Pancreas (tissue), 10 donors: ENCODE measurements at places on chromosomes 13 and 19. TPM values are rescaled to one million over a fixed set of nuclear protein-coding genes. Genes with fewer than 3 reads are reported as not detected.

GRCh38 chr19:318509-318774 lies 26.2 kb downstream of the MIER2 start:
- DNase-seq = no peak
- H3K27me3 ChIP-seq = no peaks in the 10 kb centered on the region
- H3K4me1 ChIP-seq = no peaks in the 10 kb centered on the region
- H3K36me3 ChIP-seq = peaks cover 6% of the 10 kb centered on the region
- no peak overlapping the region for H3K27ac ChIP-seq

Gene FUT3
- total RNA-seq = 4.9 TPM

- no peaks in the 10 kb centered on the region for H3K27me3 ChIP-seq
- H3K4me1 ChIP-seq = no peaks in the 10 kb centered on the region
- peak; percentile 63 for DNase-seq
- peaks cover 49% of the 10 kb centered on the region for H3K36me3 ChIP-seq
- no peak overlapping the region for H3K4me3 ChIP-seq
- no peak overlapping the region for H3K27ac ChIP-seq
These were observed 17.5 kb downstream of the TMED1 start for GRCh38 chr19:10818301-10819123.

Gene SRRM5
- total RNA-seq = 0.23 TPM

- DNase-seq = no peak
- H3K36me3 ChIP-seq = no peaks in the 10 kb centered on the region
- H3K27me3 ChIP-seq = no peaks in the 10 kb centered on the region
- H3K27ac ChIP-seq = no peak overlapping the region
- no peaks in the 10 kb centered on the region for H3K4me1 ChIP-seq
- H3K4me3 ChIP-seq = no peak overlapping the region
These were observed 99.6 kb upstream of the MBNL2 start for GRCh38 chr13:97122381-97122996.

DNA sequence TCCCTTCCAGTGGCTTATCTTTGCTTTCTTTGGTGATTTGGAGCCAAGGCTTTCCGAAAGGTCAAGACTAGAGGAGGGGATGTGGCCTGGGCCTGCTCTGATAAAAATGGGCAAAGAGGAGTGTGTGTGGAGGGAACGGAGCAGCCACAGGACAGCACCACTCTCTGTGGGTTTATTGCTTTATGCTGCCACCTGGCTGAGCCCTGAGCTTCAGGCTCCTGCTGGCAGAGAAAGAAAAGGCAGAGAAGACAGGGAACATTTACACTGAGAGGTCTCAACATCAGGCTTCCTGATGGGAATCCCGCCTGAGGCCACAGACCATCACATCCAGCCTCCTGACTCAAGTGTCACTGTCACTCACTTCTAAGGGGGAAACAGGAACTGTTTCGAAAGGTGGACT lies 9.2 kb upstream of the GSX1 start:
- H3K27ac ChIP-seq = no peak overlapping the region
- H3K36me3 ChIP-seq = no peaks in the 10 kb centered on the region
- no peak for DNase-seq
- H3K4me1 ChIP-seq = no peaks in the 10 kb centered on the region

DNA sequence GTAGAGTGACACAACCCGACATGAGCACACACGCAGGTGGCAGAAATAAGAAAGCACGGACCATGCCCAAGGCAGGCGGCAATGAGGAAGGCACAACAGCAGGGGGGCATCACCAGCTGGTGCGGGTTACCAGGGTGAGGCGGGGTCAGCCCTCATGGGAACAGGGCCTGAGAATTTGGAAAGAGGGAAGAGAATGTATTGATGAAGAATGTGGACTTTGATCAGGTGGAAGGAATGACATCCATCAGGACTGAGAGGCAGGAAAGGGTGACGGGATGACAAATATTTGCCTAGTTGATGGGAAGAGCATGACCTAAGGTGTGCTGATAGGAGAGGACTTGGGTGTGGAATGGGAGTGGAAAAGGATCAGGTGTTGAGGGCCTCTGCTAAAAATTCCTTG lies 177.5 kb downstream of the ABCC4 start:
- peaks cover 10% of the 10 kb centered on the region for H3K4me1 ChIP-seq
- H3K4me3 ChIP-seq = no peak overlapping the region
- no peak overlapping the region for H3K27ac ChIP-seq

GRCh38 chr19:4054441-4055208 lies 12.1 kb downstream of the ZBTB7A start:
- peaks cover 13% of the 10 kb centered on the region for H3K36me3 ChIP-seq
- no peak overlapping the region for H3K27ac ChIP-seq
- peak; percentile 6 for DNase-seq

- peaks cover 6% of the 10 kb centered on the region for H3K4me1 ChIP-seq
- no peak for DNase-seq
- no peaks in the 10 kb centered on the region for H3K36me3 ChIP-seq
These were observed 16.8 kb downstream of the NRTN start for GRCh38 chr19:5821521-5822180.

DNA sequence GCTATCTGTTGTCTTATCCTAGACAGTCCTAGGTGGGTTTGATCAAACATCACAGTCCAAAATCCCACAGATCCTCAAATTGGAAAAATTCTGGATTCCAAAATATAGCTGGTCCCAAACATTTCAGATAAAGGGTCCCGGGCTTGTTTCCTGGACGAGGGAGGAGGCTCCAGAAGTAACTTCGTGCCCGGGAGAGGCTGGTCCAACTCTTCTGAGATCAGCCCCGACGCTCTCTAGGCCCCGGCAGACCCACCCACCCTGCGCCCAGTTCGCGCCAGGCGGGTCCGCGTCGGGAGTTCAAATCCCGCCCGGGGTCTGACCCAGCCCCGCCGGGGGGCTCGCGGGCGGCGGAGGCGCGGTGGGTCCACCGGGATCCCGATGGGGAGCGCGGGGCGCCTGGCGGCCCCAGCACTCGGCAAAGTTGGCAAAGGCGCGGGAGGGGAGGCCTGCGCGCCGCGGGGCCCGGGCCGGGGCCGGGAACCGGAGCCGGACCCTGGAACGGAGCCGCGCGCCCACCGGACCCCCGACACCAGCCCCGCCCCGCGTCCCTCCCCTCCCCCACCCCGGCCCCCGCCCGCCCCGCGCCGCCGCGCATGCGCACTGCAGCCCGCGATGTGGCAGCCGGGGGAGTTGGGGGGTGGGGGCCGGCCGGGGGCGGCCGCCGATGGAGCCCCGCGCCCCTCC lies 513 bp downstream of the MIER2 start:
- H3K4me3 ChIP-seq = peak overlapping the region; percentile 57
- no peak for DNase-seq
- peaks cover 7% of the 10 kb centered on the region for H3K4me1 ChIP-seq

Gene OLFM4
- 45.2 TPM for total RNA-seq

DNA sequence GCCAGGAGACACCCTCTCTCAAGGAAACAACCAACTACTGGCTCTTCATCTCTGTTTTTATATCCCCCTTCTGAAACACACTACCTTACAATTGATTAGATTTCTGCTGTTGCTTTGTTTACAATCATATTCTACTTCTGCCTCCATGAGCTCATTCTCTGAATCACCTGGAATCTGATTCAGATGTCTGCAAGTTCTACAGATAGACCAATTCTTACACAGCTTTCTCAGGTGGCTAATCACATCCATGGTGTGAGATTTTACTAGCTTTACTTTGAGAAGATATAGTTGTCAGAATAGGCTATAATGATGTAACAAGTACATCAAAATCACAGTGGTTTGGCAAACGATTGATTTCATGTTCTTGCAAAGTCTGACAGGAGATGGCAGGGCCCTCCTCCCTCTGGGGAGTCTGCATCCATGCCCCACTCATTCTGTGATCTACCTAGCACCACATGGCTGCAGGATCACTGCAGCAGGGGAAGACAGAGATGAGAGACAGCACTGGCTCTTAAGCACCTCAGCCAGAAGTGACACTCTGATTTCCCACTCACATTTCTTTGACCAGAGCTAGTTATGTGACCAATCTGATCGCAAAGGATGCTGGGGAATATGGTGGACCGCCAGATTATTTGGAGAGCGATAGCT lies 243.7 kb downstream of the FOXO1 start:
- no peak overlapping the region for H3K27ac ChIP-seq
- no peak for DNase-seq
- no peaks in the 10 kb centered on the region for H3K36me3 ChIP-seq
- H3K27me3 ChIP-seq = no peaks in the 10 kb centered on the region
- H3K4me3 ChIP-seq = no peak overlapping the region

DNA sequence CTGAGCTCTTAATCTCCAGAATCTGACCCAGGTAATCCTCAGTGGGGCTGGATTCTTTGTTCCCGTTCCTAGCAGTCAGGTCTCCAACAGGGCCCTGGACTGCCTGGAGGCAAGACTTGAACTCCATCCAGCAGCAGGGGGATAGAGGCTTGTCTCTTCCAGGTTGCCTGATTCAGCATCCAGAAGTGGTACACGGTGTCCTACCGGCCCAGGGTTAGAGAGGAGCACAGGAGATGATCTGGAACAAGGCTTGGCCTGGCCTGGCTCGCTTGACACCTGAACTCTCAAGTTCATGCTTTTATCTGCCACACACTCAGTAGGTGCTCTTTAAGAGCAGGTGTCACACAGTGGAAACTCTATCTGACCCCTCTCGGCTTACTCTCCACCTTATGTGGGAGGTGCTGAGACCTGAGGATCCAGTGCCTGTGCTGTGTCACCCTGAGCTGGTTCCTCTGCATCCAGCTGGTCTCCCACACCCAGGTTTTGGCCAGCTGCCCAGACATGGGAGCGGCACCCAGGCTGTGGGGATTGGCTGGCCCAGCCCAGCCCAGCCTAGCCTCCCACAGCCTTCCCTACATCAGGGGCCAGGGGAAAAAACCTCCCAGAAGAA lies at the start of gene CYP4F3:
CYP4F3 (plus strand) TSS at position 604 of the 610 bp plus-strand sequence. CDS start 519 bp downstream, outside the sequence.
- no peaks in the 10 kb centered on the region for H3K27me3 ChIP-seq
- H3K27ac ChIP-seq = peak within 1 kb of the TSS; percentile 10
- no peaks in the 10 kb centered on the region for H3K36me3 ChIP-seq
- H3K4me3 ChIP-seq = no peak within 1 kb of the TSS
- DNase-seq = peak; percentile 34

DNA sequence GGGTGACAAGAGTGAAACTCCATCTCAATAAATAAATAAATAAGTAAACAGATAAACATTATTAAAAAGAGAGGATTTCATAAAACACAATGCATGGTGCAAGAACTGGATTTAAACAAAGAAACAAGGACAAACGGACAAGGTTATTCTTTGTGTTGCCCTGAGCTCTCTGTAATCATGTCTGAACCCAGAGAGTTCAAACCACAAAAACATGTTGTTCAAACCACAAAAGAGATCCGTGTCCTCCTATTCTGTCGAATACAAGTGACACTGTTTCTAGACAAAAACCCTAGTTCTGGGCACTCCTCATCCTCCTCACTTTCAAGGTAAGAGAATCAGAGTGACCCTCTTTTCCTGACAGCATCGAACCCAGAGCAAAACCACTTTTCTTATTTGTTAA lies 4.6 kb upstream of the TPRX2 start:
- H3K36me3 ChIP-seq = no peaks in the 10 kb centered on the region
- no peaks in the 10 kb centered on the region for H3K27me3 ChIP-seq
- no peaks in the 10 kb centered on the region for H3K4me1 ChIP-seq
- H3K27ac ChIP-seq = no peak overlapping the region
- DNase-seq = no peak
- no peak overlapping the region for H3K4me3 ChIP-seq

Gene VSTM2B
- total RNA-seq = not detected

Gene IGSF23
- 1.3 TPM for total RNA-seq

Gene ZNF98
- 11.1 TPM for total RNA-seq

GRCh38 chr13:104650431-104650830 lies 1584.2 kb upstream of the SLC10A2 start:
- DNase-seq = no peak
- H3K36me3 ChIP-seq = no peaks in the 10 kb centered on the region
- H3K4me1 ChIP-seq = no peaks in the 10 kb centered on the region
- H3K27ac ChIP-seq = no peak overlapping the region

- no peaks in the 10 kb centered on the region for H3K4me1 ChIP-seq
- H3K27me3 ChIP-seq = no peaks in the 10 kb centered on the region
- no peak overlapping the region for H3K4me3 ChIP-seq
These were observed 82.6 kb upstream of the FARP1 start for GRCh38 chr13:98060282-98060681.

DNA sequence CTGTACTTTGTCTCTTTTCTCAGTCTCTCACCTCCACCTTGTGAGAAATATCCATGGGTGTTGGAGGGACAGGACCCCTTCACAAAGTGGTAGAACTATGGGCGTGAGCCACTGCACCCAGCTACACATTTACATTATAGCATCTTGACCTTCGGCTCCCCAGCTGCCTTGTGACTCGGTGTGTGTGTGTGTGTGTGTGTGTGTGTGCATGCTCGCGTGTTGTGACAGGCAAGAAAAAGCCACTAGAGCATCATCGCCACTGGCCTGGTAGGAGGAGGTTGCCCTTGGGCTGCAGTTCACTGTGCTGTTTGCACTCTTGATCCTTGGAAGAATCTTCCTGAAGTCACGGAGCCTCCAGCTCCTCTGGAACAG lies 13.7 kb upstream of the ZNF888 start:
- H3K4me3 ChIP-seq = no peak overlapping the region
- DNase-seq = no peak
- peaks cover 22% of the 10 kb centered on the region for H3K4me1 ChIP-seq
- H3K27me3 ChIP-seq = no peaks in the 10 kb centered on the region
- no peak overlapping the region for H3K27ac ChIP-seq

GRCh38 chr19:18437491-18438330 lies at the start of gene ISYNA1:
Gene ISYNA1, minus strand, starts transcription at chr19:18438133. Its CDS starts 154 bp downstream, at chr19:18437979.
- no peaks in the 10 kb centered on the region for H3K36me3 ChIP-seq
- H3K4me3 ChIP-seq = peak within 1 kb of the TSS; percentile 33
- H3K27ac ChIP-seq = peak within 1 kb of the TSS; percentile 77
- peaks cover 11% of the 10 kb centered on the region for H3K4me1 ChIP-seq
- peak; percentile 80 for DNase-seq
- no peaks in the 10 kb centered on the region for H3K27me3 ChIP-seq
